Kidney (tissue), 22 donors: ENCODE measurements at places on chromosomes 6 and 20.
A peak's percentile ranks its signal among the peaks of the same experiment; 100 is the strongest.

- DNase-seq = no peak
Measured at GRCh38 chr6:134047673-134048072, 4.8 kb downstream of the SLC2A12 start.

DNA sequence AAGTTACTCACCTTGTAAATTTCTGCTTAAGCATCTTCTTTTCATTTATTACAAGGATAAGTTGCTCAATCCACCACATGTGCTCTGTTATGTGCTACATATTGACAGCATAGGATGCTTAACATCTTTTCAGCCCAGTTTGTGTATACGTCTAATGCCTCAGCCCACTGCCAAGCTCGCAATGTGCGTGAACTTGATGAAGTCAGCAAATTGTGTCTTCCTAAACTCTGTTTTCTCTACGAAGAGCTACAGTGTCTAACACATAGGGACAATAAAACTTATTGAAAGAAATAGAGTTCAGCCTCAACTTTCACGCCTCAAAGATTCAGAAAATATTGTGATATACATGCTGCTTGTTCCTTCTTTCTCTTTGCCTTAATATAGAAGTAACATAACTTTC lies 500.0 kb downstream of the TFAP2B start:
- DNase-seq = no peak

DNA sequence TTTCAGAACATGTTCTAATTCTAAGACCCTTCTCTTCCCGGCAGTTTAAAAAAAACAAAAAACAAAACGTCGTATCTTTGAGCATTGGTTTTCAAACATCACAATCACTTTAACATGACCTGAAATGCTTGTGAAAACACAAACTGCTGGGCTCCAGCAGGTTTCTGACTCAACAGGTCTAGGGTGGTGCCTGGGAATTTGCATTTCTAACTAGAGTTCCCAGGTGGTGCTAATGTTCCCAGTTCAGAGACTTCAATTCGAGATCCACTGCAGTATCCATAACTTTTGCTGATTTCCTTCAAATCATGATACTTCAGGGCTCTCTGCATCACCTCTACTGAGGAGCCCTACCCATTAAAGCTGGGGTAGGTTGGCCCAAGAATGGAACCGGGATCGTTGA lies 850 bp upstream of the SMPDL3A start:
- no peak for DNase-seq

- no peak for DNase-seq
Measured at GRCh38 chr6:147961481-147962141, 381.0 kb upstream of the SASH1 start.

GRCh38 chr6:88871498-88871897 lies 91.9 kb downstream of the RNGTT start:
- DNase-seq = no peak

DNA sequence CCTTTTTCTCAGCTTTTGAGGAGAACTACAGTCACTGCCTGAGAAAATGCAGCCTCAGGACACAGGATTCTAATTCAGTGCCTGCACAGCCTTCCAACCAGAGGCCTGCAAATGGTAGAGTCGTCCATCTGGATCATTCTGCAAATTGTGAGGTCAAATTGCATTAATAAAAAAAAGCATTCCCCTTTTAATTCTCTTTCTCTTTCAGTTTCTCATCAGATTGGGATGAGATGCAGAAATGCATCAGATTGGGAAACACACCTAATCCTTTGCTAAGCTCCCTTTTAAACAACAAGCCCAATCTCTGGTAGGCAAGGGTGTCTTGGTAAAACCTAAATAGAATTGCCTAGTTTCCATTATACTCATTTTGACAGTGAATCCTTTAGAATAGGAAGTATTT lies 838.8 kb downstream of the MAFB start:
- DNase-seq = no peak

DNA sequence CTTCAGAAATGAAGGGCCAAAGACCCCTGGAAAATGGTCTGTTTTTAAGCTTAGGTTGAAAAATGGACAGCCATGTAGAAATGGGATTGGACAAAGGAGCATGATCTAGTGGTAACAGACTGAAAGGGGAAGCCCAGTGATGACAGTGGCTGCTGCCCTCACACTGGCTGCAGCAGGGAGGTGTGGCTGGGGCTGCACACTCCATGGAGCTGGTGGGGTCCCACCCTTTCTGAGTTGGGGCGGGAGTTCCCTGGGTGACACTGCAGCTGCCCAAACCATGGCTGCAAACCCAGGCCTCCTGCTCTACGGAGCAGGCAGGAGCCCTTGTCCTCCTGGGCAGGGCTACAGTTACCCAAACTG lies 8.5 kb upstream of the PACSIN1 start:
- no peak for DNase-seq

GRCh38 chr6:120511712-120512111 lies 822.6 kb downstream of the TBC1D32 start:
- no peak for DNase-seq

- no peak for DNase-seq
Measured at GRCh38 chr6:135323202-135323668, 142.1 kb downstream of the MYB start.

DNA sequence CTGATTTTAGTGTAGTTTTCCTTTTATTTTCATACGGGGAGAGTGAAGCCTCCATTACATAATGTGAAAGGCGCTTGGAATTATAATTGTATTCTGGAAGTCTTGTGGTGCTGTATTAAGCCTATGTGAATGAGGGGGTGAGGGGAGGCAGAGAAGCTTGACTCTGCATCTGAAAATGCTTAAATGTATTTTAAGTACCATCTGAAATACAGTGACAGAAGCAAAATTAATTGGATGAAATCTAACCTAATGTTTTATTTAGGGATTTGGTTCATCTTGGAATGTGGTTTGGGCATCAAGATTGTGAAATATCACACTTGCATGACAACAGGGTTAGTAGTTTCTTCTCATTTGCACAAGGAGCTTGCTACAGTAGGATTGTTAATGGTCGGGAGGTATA lies 41.2 kb downstream of the TMEM200A start:
- DNase-seq = no peak

- DNase-seq = no peak
Measured at GRCh38 chr6:100188754-100189153, 194.7 kb upstream of the MCHR2 start.

GRCh38 chr6:127300411-127300810 lies 33.7 kb downstream of the RNF146 start:
- no peak for DNase-seq

DNA sequence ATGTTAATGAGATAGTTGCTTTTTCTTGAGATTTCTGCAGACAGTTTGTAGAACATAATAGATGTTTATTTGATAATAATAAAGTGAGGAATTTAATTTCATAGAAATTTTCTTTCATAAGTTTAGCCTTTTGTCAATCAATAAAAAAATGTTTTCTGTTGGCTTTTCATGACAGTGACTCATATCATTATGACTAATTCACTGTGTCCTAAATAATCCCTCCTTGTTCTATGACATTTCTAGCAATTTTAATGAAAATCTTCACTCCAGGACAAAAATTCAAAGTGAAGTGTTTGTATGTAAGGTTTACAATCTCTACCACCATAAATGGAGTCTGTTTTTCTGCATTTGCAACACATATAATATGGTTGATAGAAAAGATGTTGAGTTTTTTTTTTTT lies 109.9 kb downstream of the UTRN start:
- no peak for DNase-seq

DNA sequence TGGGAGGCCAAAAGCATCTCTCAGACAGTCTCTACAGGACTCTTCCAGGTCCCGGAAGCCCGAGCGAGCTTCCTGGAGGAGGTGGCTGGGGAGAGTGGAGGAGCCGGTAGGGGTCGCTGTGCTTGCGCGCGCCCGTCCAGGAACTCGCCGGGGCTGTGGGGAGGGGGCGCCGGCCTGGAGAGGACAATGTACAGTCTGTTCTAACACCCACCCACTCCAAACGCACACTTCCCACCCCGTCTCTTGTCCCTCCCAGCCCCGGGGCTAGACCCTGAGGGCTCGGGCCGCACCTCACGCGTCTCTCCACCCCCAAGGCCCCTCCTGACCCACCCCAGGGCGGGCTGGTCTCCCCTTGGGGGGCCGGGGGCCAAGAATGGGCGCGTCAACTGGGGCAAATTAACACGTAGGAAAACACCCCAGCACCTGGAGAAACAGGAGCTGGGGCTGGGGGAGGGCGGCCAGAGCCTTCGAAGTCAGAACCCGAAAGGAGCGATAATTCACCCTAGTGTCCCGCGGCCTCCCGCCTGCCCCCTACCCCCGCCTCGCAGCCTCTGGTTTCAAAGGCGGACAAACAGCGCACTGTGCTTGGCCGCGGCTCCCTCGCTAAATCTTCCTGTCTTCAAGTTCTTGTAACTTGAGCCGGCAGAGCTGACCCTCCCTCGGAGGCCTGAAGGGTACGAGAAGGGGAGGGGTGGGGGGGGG lies 103.2 kb upstream of the FOXP4 start:
- peak; percentile 97 for DNase-seq

DNA sequence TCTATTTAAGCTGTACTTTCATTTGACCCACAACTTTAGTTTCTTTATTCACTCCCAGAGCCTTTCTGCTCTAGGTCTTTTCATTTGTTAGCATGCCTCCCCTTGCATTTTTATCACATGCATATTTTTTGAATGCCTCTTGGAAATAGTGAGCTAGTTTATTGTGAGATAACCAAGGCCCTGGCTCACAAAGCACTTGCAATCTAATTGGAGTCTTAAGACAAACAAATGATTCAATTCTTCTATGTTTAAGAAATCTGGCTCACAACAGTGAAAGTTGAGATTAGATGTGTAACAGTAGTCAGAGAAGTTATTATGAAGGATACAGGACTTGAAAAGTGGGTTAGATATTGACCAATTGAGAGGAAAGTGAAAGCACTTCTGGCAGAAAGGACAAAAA lies 173.4 kb downstream of the MOXD1 start:
- DNase-seq = no peak

- no peak for DNase-seq
Measured at GRCh38 chr20:58989196-58989595, 8.1 kb downstream of the NELFCD start.

DNA sequence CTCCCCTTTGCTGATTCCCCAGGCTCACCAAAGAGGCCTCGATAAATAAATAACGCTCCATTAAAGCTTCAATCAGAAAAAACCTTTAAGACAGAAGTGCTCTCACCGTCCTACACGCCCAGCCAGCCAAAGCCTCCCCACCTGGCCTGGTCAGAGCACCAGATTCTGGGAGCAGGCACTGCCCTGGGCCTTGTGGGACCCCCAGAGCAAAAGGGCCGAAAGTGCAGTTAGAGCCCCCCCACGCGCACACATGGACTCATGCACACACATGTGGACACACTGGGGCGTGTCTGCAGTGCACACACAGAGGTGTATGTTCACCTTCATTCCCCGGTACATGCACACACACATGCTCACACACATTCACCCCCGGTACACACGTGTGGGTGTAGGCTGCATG lies 1.9 kb upstream of the NECAB3 start:
- no peak for DNase-seq

- DNase-seq = no peak
Measured at GRCh38 chr20:9555781-9556180, 41.4 kb downstream of the LAMP5 start.

- no peak for DNase-seq
Measured at GRCh38 chr20:24863356-24863755, 85.7 kb upstream of the CST7 start.

DNA sequence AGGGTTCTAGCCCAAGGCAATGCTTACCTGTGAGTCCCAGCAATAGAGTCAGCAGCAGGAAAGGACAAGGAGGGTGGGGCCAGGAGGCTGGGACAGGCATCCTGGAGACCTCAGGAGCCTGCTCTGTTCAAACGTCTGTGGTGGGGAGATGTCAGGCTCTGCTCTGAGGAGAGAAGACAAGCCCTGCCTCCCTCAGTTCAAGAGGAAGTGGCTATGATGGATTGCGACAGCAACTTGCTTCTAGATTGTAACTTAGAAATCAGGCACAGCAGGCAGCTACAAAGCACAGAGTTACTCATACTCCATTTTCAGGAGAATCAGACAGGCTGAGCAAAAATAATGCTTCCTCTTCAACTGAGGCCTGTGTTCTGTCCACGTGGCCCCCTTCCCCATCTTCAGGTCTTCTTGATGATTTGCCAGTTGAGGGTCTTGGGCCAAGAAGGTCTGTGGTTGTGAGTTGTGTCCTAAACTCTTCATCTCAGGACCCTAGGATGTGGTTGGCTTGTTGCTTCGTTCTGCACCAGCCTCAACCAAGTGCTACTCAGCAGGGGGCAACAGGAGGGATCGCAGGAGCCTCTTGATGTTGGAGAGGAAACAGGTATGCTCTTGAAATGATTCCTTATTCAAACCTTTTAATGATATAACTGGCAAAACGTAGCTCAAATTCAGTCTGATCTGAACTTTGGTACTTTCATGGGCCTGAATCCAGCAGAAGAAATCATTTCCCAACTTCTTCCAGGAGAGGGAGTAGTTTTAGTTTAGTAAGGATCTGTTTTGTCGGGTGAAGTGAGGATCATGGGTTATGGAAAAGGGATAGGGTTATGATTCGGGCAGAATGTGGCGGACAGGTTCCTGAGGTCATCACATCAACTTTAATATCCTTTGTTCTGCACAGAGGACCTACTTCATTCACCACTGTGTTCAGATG lies 31.0 kb downstream of the SIRPB1 start:
- DNase-seq = no peak
